ENCODE measurements at places on chromosomes 3 and 15. TPM values are rescaled to one million over a fixed set of nuclear protein-coding genes. Genes with fewer than 3 reads are reported as not detected.

GASK1A gene
- 0.28 TPM for total RNA-seq

CDCP1 gene
- 1.8 TPM for total RNA-seq

MESP2 gene
- not detected for total RNA-seq

C3orf20 gene
- total RNA-seq = not detected

POTEB3 gene
- total RNA-seq = not detected

IRAK2 gene
- total RNA-seq = 1.4 TPM

SLITRK3 gene
- not detected for total RNA-seq

DNA sequence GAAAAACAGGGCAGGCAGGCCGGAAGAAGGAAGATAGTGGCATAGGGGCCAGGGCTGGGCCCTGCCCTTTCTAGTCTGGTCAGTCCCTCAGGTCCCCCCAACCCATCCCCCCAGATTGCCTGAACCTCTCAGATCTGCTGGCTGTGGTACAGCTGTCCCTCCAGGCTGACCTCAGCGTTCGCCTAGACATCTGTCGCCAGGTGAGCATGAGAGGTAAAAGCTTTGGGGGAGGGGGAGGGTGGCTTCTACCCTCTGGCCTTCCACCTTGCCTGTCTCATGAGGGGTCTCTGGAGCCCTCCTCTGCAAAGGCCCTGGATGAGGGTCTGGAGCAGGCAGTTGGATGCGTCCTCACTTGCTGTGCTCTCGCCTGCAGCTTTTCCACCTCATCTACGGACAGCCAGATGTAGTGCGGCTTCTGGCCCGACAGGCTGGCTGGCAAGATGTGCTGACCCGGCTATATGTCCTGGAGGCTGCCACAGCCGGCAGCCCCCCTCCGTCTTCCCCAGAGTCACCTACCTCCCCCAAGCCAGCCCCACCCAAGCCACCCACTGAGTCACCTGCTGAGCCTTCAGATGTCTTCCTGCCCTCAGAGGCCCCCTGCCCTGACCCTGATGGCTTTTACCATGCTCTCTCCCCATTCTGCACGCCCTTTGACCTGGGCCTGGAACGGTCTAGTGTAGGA, 20.2 kb downstream of the NBEAL2 start:
- no peak for DNase-seq

- peak; percentile 95 for DNase-seq
Observed at GRCh38 chr3:152268555-152269055, at the start of gene MBNL1. Gene MBNL1 (plus strand): TSS chr3:152268929. CDS start chr3:152300194, 31,265 bp downstream.

- DNase-seq = no peak
Observed at GRCh38 chr15:95097361-95097760, 866.0 kb downstream of the MCTP2 start.

DNA sequence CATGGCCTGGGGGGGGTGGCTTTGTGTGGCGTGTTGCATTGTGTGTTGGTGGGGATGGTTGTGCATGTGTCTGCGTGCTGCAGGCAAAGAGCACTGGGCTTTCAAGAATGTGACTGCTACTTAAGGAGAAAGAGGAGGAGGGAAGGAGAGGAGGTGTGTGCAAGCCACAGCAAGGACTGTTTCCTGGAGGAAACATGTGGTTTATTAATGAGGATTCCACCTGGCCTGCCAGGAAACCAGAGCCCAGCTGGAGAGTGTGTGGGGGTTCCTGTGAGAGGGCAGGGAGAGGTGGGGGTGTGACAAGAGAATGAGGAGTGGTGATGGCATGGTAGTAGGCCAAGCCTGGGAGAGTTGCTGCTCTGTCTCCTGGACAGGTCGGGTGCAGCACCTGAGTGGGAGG, 258.1 kb upstream of the ROPN1 start:
- DNase-seq = no peak

DNA sequence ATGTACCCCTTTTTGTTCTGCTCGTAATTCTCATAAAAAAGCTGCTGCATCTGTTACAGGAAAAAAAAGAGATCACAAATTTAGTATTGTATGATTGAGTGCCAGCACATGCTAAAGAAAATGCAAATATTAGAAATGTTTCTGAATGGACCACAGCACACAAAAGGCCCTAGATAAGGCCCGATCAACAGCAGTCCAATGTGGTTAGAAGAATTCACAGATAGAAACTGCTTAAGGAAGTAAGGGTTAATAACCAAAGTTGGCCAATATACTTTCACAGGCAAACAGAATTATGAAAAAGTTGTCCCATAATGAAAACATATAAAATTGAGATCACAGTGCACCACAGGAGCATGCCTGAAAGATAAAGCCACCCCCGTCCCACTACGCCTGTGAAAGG, 72.9 kb downstream of the CHSY1 start:
- no peak for DNase-seq

DNA sequence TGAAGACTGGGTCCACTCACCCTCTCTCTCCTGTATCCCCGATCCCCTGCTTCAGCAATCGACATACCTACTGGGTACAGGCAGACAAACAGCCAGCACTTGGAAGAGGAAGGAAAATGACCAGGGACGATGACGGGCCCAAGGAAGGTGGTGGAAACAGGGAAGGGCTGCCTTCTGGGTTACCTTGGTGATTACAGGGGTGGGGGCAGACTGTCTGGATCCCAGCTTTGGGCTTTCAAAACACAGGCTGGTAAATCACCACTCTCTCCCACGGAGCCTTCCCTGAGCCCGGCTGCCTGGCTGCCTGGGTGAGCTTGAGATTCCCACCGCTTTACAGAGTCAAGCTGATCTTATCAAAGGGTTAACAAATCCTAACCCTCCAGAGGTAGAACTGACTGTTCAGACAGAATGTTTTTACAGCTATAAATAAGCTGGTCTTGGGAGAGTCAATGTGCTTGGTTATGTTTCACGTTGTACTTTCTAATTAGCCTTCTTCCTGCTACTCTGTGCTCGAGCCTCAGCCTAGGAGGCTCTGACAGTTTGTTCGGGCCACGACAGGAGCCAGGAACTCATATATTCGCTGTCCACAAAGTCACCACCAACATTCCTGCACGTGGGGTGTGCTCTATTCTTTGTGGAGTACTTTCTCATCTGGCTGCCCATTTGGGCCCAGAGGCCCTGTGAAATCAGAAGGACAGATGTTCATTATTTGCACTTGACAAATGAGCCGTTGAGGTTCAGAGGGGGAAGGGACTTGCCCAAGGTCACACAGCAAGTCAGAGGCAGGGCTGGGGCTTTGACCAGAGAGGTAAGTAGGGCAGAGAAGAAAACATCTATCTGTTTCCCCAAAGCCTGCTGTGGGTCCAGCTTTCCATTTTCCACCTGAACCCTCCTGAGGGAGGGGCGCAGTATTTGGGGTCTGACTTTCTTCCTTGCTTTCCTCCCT, 63.5 kb downstream of the FEM1B start:
- no peak for DNase-seq

GRCh38 chr3:24578324-24578723, 83.7 kb upstream of the THRB start:
- DNase-seq = no peak

GRCh38 chr3:112038863-112039262, 4.3 kb downstream of the TMPRSS7 start:
- no peak for DNase-seq

- DNase-seq = no peak
Observed at GRCh38 chr3:194675081-194675640, 3.2 kb upstream of the LSG1 start.

DNA sequence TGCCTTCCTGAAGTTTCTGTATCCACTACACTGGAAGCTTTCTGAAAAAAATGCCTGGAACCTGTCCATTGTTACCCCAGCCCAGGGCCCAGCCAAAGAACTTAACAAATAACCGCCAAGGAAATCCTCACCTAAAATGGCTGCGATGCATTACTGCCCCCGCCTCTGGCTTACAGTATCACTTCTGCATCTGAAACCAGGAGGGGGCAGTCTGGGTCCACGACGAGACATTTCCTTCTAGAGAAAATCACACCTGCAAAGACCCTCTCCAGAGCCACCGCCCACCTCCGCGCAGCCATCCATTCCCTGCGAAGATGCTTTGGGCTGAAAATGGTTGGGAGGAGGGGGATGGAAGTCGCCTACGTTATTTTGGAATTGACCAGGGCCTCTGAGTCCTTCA, 22.4 kb upstream of the CELF6 start:
- peak; percentile 20 for DNase-seq

GRCh38 chr3:45066109-45066801, 40.2 kb downstream of the CLEC3B start:
- no peak for DNase-seq

- DNase-seq = no peak
Observed at GRCh38 chr15:71891026-71891425, 80.7 kb downstream of the NR2E3 start.

- no peak for DNase-seq
Observed at GRCh38 chr3:49794431-49794830, 5.2 kb downstream of the CDHR4 start.

- no peak for DNase-seq
Observed at GRCh38 chr3:32121137-32121536, 14.7 kb downstream of the GPD1L start.

DNA sequence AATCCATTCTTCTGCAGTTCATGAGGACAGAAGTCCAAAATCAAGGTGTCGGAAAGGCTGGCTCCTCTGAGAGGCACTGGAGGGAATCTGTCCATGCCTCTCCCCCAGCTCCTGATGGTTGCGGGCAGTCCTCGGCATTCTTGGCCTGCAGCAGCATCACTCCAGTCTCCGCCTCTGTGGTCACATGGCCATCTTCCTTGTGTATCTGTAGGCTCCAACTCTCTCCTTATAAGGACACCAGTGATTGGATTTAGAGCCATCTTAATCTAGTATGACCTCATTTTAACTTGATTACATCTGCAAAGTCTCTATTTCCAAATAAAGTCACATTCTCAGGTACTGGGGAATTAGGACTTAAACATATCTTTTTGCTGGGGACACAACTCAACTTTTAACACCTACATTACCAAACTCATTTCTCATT, 56.0 kb upstream of the FLNB start:
- DNase-seq = no peak

- DNase-seq = no peak
Observed at GRCh38 chr3:149267565-149267964, 45.9 kb upstream of the CP start.

GRCh38 chr3:184338511-184338945, 1.1 kb downstream of the FAM131A start:
- no peak for DNase-seq

- DNase-seq = no peak
Observed at GRCh38 chr3:3038201-3038991, 71.8 kb downstream of the IL5RA start.

GRCh38 chr3:171813897-171814460, 3.7 kb upstream of the PLD1 start:
- no peak for DNase-seq

GRCh38 chr3:22231061-22231460, 480.1 kb upstream of the ZNF385D start:
- DNase-seq = no peak

GRCh38 chr15:35209838-35210237, 124.7 kb upstream of the NANOGP8 start:
- DNase-seq = no peak

GRCh38 chr3:106635271-106635670, 742.0 kb upstream of the CCDC54 start:
- DNase-seq = no peak

DNA sequence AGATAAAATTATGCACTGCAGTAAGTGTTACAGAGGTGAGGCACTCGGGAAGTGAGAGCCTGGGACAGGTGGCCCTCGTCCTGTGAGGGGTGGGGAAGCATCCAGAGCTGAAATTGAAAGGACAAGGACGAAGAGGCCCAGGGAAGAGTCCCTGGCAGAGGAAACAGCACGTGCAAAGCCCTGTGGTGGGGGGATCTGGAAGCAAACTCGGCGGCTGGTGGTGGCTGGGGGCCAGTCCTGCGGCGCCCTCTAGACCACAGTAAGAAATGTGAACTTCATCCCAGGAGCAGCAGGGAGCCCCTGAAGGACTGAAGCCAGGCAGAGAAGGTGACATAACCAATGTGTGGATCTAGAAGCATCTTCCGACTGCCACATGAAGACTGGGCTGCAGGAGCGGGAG, 42.8 kb downstream of the GRIP2 start:
- DNase-seq = no peak

- peak; percentile 66 for DNase-seq
Observed at GRCh38 chr3:49671291-49672288, 2.6 kb upstream of the APEH start.

DNA sequence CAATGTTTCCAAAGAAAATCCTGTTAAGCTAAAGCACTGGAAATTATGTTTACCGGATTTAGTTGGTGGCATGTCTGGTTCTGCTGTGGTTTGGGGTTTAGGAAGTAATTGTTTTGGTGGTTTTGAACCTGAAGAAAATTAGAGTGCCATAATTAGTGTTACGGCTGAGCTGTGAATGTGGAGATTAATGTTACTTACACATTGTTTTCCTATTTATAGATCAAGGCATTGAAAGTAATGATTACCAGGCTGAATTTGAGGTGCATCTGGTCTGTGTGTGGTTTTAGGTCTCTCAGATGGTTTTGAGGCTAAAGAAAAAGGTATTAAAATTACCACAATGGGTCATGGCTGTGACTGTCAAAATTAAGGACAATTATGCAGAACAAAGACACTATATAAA, 128.9 kb downstream of the TFG start:
- DNase-seq = no peak

DNA sequence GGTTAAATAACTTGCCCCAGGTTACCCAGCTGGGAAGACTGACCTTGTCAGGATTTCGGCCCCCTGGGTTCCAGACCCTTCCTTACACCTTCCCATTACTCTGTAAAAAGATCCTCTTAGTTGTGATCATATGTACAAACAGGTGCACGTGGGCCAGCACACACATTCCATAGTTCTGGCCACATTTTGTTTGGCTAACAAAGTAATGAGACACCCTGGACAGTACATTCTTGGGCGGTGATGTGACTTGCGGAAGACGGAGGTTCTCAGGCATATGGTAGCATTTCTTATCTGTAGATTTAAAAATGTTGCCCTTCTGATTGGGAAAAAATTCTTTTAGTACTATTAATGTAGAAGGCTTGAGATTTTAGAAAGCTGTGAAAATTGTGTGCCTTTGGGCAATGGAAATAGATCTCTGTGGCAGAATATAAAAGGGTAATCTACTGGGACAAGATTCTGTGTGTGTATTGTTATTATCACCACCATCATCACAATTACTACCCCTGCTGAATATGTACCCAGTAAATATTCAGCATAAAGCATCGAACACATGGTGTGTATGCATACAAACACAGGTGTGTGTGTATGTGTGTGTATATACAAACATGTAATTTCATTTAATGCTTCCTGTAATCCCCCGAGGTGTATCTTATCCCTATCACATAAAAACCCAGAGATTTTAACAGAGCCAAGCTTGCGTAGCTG, 205.4 kb upstream of the UBE2E1 start:
- DNase-seq = no peak

GRCh38 chr3:131077904-131078303, 51.2 kb downstream of the NEK11 start:
- no peak for DNase-seq

GRCh38 chr15:55872471-55872870, 120.9 kb downstream of the NEDD4 start:
- DNase-seq = no peak
